Activated CD4-positive, CD25-positive, alpha-beta regulatory T cell (primary cell): ENCODE measurements at places on chromosomes 3 and 15.

GRCh38 chr3:133999891-134000685 lies 29.6 kb downstream of the SLCO2A1 start:
- DNase-seq: no peak

DNA sequence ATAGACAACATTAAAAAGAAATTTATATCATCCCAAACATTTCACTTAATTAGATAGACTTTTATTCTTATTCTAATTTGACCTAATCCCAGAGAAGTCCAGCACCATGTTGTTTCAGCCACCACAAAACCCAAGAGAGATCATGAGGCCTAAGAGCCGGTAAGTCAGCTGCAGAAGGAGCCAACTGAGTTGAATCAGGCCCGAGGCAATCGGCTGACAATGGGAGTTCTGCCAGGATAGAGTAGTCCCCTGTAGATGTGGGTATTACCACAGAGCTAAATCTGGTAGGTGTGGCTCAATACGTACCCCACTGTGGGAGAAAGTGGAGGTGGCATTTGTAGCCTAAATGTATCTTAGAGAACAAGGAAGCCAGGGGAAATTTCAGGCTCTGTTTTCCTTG lies 49.7 kb upstream of the UMPS start:
- no peak for DNase-seq

- DNase-seq: no peak
These were observed 409 bp upstream of the LHFPL4 start for GRCh38 chr3:9553948-9554513.

GRCh38 chr15:39079296-39079847 lies 501.5 kb upstream of the THBS1 start:
- DNase-seq: no peak

DNA sequence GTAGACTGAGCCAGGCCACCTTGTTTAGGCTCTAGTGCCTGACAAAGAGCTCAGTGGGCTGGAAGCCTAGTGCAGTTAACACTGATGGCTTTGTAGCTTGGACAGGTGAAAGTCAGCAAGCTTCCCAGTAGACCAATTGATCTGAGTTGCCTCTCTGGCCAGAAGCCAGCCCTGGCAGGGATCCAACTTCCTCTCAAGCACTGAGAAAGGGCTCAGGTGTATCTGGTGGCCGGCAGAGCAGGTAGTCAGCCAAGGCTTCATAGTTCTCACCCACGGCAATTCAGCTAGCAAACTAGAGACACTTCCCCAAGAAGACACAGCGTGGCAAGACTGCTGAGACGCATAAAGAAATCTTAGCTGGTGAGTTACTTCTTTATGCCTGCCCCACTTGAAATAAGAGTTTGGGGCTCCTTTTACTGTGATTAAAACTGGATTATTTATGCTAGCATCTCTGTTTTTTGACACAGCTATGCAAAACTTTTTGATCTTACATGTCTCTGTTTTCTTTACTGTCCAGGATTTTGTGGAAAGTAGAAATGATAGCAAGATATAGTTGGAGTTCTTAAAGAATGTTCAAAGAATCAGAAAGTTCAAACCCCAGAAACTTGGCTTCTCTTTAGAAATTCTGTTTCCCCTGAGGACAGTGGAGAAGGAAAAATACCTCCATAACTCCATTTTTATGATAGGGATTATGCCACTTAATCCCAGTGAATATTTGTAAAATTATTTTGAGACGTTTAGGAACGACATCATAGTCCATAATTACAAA lies 8.4 kb upstream of the CA12 start:
- DNase-seq: no peak
